ENCODE measurements at places on chromosomes 4 and X.
A peak's percentile ranks its signal among the peaks of the same experiment; 100 is the strongest.

GRCh38 chr4:143586080-143586479 is 72.6 kb downstream of the SMARCA5 start:
- peak; percentile 35 for DNase-seq

GRCh38 chrX:132413459-132413858 is 75.4 kb downstream of the MBNL3 start:
- DNase-seq, result no peak

DNA sequence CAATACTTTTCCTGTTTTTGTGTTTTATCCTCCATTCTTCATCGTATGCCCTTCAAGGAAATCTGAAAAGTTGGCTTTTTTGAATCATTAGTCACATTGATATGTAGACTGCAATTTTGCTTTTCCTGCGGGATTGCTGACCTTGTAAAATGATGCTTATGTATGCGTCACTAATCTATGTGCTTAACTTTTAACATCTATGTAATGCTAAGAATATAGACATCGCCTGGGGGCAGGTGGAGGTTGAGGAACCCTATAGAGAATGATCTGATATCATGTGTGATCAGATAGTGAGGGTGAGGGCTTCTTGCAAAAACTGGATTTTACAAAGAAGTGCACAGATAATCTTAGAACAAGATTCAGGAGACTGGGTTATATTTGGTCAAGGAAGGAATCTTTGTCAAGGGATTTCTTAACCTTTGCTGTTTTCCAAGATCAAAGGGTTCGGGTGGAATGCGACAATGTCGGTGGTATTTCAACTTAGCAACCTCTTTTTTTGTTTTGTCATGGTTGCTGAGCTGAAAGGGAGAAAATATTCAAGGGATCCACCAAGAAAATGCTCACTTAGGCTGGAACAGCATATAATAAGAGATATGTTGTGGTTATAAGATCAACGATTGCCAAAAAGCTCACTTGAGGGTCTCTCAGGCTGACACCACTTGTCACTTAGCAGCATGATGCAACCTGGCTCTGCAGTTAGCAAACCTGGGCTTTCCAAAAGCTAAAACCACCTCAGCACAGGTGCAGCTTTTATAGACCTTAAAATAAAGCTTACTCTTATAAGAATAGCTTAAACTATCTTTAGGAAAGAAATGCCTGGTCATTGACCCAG is 70.6 kb upstream of the PUDP start:
- DNase-seq, result no peak

GRCh38 chr4:77170926-77171325 is 13.9 kb downstream of the CCNG2 start:
- DNase-seq, result no peak

DNA sequence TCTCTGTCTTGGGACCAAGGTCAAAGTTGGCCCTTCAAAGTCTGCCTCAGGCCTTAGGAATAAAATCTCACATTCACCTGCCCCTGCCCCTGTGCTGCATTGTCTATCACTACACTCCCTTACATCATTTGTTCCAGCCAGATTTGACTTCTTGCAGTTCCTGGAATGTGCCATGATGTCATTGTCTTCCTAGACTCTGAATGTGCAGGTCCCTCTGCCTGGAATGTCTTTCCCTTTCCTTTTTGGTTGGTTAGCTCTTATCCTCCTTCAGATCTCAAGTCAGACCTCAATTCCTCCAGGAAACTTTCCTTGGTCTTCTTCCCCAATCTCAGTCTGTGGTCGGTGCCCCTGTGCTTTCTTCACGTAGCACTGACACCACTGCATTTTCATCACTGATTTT is 67.7 kb upstream of the EFNB1 start:
- DNase-seq, result no peak

- no peak for DNase-seq
These were observed 114.8 kb upstream of the ADRA2C start for GRCh38 chr4:3651267-3651845.

- DNase-seq, result no peak
These were observed 72.2 kb downstream of the PPP3CA start for GRCh38 chr4:101274888-101275752.

GRCh38 chr4:40264995-40265909 is 68.4 kb downstream of the RHOH start:
- DNase-seq, result no peak

DNA sequence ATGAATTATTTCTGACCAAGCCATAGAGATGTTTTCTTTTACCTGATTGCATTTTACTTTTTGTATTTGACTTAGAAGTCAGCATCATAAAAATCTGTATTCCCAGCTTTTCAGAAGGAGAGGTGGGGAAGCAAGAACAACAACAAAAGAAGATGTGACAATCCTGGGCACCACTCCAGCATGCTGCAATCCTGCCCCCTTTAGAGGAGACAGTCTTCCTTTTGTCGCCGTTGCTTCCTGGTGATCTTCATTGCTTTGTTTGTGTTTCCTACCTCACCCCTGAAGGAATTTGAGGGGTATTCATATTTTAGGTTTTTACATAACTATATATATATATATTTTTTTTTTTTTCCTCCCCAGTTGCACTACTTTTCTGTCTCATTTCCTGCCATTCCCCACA is 3.7 kb downstream of the QRFPR start:
- no peak for DNase-seq

DNA sequence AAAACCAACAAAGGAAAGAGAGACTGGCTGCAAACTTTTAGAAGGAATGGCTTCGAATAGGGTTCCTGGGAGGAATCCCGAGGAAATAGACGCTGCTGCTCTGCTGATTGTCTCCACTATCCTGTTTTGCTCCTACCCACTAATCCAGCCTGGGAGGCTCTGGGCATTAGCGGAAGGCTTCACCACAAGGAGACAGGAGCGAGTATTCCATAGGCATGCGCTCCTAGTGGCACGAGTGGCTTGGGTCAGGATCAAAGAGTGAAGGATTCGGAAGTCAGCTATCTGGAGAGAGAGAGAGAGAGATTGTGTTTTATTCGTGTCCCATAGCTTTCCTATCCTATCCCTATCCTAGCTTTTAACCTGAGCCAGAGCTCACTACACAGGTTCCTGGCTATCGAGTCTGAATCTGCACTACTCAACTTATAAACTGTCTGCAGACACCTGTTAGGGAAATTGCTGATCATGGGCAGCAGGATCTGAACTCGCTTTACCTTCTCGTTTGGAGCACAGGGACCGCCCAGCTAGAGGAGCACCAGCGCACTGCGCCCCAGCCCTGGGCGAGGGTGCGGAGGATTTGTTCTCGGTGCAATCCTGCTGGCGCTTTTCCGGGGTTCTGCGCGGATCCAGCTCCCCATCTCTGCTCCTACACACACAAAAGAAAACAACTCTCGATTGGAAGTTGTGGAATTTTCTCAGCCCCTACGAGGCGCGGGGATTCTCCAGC is 740 bp upstream of the NPY2R start:
- no peak for DNase-seq

DNA sequence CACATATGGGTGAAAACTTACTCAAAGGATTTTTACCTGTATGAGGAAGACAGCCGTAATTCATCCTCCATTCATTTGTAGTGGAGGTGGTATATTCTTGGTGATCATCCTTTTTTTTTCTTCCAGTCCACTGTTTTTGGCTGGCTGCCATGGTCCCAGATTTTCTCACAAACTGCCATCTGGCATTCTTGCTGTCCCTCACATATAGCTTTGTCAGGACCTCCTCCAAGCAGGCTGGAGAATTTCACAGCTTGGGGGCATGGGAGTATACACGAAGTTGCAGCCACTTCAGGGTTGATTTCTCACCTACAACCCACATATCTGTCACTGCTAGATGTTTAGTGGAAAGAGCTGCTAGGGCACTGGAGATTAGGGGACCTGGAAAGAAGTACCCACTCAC is 401.0 kb downstream of the IL1RAPL1 start:
- DNase-seq, result no peak

DNA sequence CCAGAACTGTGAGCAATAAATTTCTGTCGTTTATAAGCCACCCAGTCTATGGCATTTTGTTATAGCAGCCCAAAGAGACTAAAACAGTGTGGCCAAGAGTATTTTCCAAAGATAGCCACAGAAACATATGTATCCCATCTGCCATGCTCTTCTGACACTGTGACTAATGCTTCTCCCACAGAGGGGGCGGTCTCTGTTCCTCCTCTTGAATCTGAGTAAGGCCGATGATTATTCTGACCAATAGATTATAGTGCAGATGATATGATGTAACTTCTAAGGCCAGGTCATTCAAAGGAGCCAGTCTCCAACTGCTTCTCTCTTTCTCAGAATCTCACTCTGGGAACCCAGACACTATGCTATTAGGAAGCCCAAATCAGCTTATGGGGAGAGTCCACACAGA is 570.7 kb downstream of the BCOR start:
- DNase-seq, result peak; percentile 24

DNA sequence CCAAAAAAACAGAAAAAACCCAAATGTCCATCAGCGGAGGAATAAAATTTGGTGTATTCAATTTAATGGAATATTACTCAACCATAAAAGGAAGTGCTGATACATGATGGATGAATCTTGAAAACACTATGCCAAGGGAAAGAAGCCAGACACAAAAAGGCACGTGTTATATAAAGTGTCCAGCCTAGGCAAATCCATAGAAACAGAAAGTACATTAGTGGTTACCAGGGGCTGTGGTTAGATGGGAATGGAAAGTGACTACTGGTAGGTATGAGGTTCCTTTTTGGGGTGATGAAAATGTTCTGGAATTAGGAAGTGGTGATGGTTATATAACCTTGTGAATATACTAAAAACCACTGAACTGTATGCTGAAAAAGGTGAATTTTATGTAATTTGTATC is 3.5 kb upstream of the CDKL2 start:
- no peak for DNase-seq
